Peyer's patch (tissue), 4 donors: ENCODE measurements at places on chromosomes 6 and 20.

DNA sequence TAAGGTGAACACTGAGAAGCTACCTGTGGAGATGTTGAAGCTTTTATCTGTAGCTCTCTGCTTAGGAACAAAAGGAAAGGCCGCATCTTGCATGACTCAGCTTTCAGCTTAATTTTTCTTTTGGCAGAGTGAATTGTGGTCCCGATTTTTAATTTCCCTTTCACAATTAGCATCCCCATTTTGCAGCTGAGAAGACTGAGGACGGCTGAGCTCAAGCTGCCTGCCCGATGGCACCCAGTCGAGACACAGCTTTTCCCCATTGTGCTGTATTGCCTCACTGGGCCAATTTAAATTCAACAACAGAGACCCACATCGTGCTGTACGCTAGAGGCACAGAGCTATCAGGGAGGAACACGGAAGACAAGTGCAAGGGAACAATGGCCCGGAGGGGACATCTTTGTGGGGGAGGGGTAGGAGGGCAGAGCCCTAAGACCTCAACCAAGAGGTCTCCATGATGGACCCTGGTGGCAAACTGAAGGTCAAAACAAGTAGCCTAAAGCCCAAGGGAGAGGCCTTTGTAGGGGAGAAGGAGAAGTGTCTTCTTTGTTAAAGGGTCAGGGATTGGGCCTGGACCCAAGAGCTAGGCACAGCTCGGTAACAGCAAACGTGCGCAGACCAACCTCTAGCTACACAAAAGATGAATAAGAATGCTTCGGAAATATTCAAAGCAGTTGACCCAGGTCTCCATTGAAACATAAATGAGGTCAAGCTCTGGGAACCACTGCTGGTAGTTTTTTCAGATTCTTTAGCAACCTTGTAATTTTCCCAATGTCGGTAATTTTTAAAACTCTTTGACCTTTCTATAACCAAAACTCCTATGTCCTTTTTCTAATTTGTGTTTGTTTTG lies 13.3 kb upstream of the QKI start:
- DNase-seq, result no peak

DNA sequence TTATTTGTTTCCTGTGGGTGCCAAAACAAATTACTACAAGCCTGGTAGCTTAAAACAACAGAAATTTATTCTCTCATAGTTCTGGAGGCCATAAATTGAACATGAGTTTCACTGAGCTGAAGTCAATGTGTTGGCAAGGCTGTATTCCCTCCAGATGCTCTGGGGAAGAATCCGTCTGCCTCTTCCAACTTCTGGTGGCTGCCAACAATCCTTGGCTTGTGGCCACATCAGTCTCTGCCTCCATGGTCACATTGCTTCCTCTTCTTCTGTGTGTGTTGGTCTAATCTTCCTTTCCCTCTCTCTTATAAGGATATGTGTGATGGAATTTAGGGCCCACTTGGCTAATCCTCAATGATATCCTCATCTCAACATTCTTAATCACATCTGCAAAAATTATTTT lies 92.8 kb upstream of the EPB41L1 start:
- DNase-seq, result no peak

DNA sequence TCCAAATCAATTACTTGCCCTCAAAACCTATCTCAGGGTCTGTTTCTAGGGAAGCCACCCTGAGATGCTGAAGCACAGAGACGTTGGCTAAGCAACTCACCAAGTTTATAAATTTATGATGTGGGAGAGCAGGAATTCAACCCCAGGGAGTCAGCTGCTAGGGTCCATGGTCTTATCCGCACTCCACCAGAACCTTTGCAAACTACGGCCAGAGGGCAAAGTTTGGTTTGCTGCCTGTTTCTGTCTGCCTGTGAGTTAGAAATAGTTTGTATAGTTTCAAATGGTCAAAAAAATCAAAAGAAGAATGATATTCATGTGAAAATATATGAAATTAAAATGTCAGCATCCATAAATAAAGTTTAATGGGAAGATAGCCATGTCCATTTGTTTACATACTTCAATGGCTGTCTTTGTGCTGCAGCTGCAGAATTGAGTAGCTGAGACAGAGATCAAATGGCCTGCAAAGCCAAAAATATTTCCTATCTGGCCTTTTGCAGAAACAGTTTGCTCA lies 83.7 kb upstream of the ZFP64 start:
- DNase-seq, result no peak

DNA sequence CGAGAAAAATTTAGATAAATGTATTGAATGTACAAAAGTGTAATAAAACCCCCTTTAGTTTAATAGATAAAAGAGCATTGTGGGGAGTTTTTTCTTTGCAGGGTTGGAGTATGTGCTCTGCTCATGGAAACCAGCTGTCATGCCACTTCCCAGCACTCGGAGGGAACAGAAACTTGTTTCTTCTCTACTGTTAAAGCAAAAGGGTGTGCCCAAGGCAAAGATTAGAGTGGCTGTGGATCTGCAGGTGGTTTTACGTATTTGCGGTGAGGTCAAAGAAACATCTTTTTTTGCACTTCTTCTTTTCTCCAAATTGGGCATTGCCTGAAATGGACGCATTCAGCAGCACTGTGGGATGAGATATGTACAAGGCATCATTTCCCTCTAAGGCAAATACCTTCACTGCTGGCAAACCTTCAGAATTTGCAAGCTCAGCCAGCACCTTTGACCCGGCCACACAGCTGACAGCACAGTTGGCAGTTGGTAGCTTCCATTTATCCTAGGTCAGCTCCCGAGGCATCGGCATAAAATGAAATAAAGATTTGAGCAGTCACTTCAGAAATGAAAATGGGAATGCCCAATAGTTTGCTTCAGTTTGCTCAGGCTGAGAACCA lies 178.4 kb upstream of the EYA4 start:
- no peak for DNase-seq

DNA sequence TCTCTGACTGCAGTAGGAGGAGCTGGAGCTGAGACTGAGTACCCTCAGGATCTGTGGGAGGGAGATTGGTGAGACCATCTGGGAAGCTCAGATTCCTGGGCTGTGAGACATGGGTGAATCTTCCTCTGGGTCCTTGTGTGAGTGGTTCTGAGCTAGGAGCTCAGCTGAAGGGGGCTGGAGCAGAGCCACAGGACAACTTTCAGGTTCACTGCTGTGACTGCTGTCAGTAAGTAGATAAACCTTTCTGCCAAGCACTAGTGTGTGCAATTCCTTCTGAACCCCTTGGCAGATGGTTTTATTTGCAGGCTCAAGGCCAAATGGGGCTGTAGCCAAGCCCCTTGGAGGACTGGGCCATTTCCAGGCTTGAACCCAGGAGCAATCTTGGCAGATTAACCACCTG lies 49.6 kb upstream of the SNAP91 start:
- no peak for DNase-seq

GRCh38 chr20:55174172-55174571 lies 698.8 kb downstream of the DOK5 start:
- no peak for DNase-seq
